GM12878 (cell line): ENCODE measurements at places on chromosomes 1 and 21. TPM values are rescaled to one million over a fixed set of nuclear protein-coding genes. Genes with fewer than 3 reads are reported as not detected.

S100A7A gene
- not detected in 2 replicates for total RNA-seq

FCRL5 gene
- 7.2 and 7.8 TPM in 2 replicates for total RNA-seq

NR0B2 gene
- not detected in 2 replicates for total RNA-seq

GGPS1 gene
- 19.6 and 21.3 TPM in 2 replicates for total RNA-seq

FCRL2 gene
- total RNA-seq: 0.21 and 0.36 TPM in 2 replicates

ACTN2 gene
- total RNA-seq: not detected in 2 replicates

KRTAP13-2 gene
- not detected in 2 replicates for total RNA-seq

FNDC10 gene
- total RNA-seq: 1.0 and 1.3 TPM in 2 replicates

KLF17 gene
- total RNA-seq: not detected in 2 replicates
